ENCODE measurements at places on chromosomes 16 and 17.

- no peak for DNase-seq
Measured at GRCh38 chr16:75063549-75064088, 53.0 kb downstream of the LDHD start.

- no peak for DNase-seq
Measured at GRCh38 chr17:17507465-17508011, 11.3 kb upstream of the RASD1 start.

- no peak for DNase-seq
Measured at GRCh38 chr17:69523244-69523861, 108.9 kb downstream of the MAP2K6 start.

DNA sequence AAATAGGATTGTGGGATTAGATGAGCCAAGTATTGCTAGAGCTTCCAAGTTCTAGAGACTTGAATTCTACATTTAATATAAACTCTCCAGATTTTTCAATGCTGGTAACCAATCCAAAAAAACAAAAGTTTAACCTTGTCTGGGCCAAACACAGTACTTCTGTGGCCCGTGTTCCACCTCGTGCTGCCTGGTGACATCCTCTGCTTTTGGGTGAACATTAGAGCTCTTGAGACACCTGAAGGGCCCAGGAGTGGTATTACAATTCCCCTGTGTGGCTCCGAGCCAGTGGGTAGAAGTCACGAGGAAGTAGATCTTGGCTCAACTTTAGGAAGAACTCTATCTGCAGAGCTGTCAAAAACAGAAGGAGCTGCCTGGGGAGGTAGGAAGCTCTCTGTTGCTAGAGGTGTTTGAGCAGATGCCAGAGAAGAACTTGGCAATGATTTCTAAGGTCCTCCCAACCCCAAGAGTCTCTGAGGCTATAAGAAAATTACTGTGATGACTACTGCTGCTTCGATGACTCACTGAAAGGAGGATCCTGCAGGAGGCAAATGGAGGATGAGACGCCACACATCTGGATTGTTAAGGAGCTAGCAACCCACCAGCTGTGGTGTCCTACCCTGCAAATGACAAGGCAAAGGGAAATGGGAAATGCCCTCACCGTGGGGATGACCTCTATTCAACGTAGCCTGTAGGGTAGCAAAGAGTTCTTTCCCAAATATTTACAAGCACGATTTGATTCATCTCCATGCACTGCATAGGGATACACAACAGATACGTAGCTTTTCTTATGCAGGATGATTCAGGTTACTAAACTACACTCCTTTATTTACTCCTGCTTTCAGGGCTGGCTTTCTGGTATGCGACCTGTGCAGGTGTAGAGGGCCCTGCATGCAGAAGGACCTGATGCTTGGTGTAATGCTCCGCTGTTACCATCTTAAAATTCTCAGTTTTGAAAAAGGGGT, 45.8 kb upstream of the GAS7 start:
- DNase-seq: no peak

- DNase-seq: no peak
Measured at GRCh38 chr16:21263640-21264570, 14.2 kb downstream of the CRYM start.

- DNase-seq: no peak
Measured at GRCh38 chr17:50853015-50853615, 13.0 kb downstream of the TOB1 start.

- DNase-seq: no peak
Measured at GRCh38 chr17:81924557-81925532, 2.7 kb downstream of the MAFG start.
